ENCODE measurements at places on chromosomes 2 and 18. TPM values are rescaled to one million over a fixed set of nuclear protein-coding genes. Genes with fewer than 3 reads are reported as not detected.

CCL20 gene
- total RNA-seq = 2.5 TPM

C2orf92 gene
- total RNA-seq = 20.2 TPM

GRCh38 chr2:224841910-224842309, 125.7 kb upstream of the CCDC195 start:
- DNase-seq = no peak

DNA sequence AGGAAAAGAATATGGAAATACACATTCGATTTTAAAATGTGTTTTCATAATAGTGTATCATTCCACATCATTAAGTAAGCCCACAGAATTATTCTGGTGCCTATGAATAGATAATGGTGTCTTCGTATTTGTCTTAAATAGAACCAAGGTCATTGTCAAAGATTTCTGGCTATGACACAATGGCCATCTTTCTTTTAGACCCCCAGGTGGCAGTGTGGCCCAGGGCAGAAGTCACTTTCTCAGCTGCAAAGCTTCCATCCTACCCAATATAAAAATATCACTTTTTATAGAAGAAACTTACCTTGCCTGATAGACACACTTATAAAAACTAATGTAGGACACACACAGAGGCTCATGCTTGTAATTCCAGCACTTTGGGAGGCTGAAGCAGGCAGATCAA, 57.5 kb downstream of the ZRANB3 start:
- no peak for DNase-seq

DNA sequence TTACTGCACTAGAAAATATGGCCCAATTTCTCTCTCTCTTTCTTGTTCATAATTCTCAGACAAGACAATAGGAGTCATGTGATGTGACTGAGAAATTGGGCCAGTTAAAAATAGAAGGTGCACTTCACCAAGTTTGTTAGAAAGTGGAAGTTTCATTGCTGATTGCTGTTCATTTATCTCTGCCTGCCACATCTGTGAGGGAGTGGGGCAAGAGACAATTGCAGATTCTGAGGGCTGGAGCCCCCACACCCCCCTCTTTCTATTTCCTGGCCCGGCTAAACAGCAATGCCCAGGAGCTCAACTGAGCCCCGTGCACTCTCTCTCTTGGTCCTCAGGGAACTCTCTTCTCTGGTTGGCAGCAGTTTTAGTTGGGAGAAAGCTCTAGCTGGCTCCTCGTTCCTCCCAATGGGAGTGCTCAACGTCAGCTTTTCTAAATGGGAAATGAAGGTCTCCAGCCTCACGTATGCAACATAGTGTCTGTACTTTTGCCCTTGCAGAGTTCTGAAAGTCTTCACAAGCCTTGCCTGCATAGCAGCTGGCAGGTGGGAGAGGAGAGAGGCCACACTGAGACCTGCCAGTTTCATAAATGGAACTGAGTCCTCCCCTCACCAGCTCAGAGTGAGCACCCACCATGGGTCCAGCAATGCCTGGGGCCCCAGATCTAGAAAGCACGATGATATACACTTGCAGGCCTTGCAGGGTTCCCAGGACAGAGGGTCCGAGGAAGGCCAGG, 115.7 kb downstream of the MYCN start:
- DNase-seq = no peak

GRCh38 chr18:79477711-79478483, 82.2 kb downstream of the NFATC1 start:
- peak; percentile 75 for DNase-seq

GRCh38 chr18:79523736-79524180, 128.0 kb downstream of the NFATC1 start:
- no peak for DNase-seq

DNA sequence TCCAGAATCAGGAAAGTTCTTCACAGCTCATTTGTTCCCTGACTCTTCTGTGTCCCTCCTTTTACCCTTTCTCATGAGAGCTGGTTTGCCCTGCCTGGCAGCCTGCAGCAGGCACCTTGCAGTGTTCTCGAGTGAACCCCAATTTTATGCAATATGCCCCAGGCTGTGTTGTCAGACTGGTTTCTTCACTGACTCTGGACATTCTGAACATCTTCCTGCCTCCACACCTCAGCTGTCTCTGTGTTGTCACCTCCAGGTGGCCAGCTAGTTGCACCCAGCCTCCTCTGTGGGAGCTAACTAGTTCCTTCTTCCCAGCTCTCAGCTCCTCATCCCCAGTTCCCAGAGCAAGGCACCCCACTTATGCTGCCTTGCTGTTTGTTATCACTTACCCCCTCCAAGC, 5.5 kb downstream of the SETBP1 start:
- no peak for DNase-seq

All from lower leg skin (tissue), 4 donors.